A172 (cell line): ENCODE measurements at places on chromosomes 2 and 18.

- peak; percentile 35 for DNase-seq
Measured at GRCh38 chr18:60534538-60534937, 162.0 kb upstream of the MC4R start.

GRCh38 chr2:110783196-110783873, 51.0 kb downstream of the ACOXL start:
- DNase-seq = no peak

- no peak for DNase-seq
Measured at GRCh38 chr2:219417374-219417773, 803 bp upstream of the DES start.

DNA sequence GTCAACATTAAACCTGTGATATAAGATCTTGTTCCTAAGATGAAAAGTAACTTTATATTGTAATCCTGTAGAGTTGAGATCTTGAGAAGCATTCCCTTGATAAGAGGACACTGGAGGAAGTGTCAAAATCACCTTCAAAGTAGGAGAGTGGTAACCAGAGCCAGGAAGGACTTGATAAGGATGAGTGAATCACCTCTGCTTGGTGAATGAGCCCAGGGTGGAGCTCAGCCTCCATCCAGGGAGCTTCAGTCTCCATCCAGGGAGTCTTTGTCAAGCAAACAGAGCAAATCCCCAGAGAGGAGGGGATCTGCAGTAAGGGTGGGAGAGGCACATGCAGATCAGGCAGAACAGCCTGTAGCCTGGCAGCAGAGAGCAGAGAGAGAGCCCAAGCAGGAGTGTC, 167.1 kb upstream of the SIX2 start:
- DNase-seq = peak; percentile 60

- no peak for DNase-seq
Measured at GRCh38 chr18:43794363-43794762, 517.1 kb upstream of the SYT4 start.

DNA sequence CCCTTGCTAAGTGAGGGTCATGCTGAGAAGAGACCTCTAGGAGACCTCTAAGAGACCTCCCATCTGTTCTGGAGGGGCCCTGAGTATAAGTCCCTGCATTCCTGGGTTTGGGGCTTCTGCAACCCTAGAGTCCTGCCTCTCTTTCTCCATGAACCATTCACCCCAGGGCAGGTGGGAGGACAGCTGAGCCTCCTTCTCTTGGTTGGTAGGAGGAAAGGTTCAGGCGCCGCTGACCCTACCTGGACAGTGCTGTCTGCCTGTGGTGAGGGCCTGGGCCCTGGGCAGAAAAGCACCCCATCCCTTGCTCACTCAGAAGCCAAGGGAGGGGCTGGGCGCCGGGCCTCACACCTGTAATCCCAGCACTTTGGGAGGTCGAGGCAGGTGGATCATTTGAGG, 604 bp upstream of the VIL1 start:
- DNase-seq = no peak

DNA sequence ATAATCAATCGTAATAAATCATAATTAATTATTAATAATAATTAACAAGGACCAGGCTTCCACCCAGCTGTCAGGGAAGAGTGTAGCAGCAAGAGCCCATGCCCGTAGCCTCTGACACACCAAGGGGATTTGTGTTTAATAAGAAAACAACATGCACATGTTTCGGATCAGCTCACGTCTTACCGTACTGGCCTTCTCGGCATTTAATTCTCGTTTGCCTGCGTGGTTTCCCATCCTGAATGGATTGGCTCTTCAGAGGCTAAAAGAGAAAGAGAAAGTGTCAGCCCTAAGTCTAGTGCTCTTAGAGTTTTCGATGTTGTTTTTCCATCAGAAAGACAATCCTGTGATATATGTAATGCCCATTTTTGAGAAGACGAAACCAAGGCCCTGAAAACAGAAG, 27.6 kb downstream of the MBP start:
- DNase-seq = no peak
